ENCODE measurements at places on chromosomes 3 and 15.

GRCh38 chr3:128714887-128715491, 11.0 kb upstream of the RAB7A start:
- H3K4me1 ChIP-seq = peaks cover 10% of the 10 kb centered on the region
- no peaks in the 10 kb centered on the region for H3K36me3 ChIP-seq
- H3K27me3 ChIP-seq = no peaks in the 10 kb centered on the region
- no peak overlapping the region for H3K4me3 ChIP-seq
- peak; percentile 29 for DNase-seq
- H3K27ac ChIP-seq = peak overlapping the region; percentile 62

GRCh38 chr3:115958526-115958925, 335.2 kb downstream of the GAP43 start:
- H3K27me3 ChIP-seq = no peaks in the 10 kb centered on the region
- H3K36me3 ChIP-seq = no peaks in the 10 kb centered on the region
- H3K27ac ChIP-seq = no peak overlapping the region

- no peaks in the 10 kb centered on the region for H3K4me1 ChIP-seq
- peak; percentile 1 for DNase-seq
- H3K4me3 ChIP-seq = no peak overlapping the region
- H3K27ac ChIP-seq = no peak overlapping the region
- no peaks in the 10 kb centered on the region for H3K27me3 ChIP-seq
- H3K36me3 ChIP-seq = no peaks in the 10 kb centered on the region
These were observed 23.5 kb upstream of the LRTM1 start for GRCh38 chr3:54951405-54951804.

GRCh38 chr15:70289191-70289955, 191.7 kb upstream of the TLE3 start:
- DNase-seq = no peak
- H3K36me3 ChIP-seq = no peaks in the 10 kb centered on the region
- no peak overlapping the region for H3K27ac ChIP-seq
- H3K27me3 ChIP-seq = peaks cover 2% of the 10 kb centered on the region
- H3K4me1 ChIP-seq = peaks cover 6% of the 10 kb centered on the region

DNA sequence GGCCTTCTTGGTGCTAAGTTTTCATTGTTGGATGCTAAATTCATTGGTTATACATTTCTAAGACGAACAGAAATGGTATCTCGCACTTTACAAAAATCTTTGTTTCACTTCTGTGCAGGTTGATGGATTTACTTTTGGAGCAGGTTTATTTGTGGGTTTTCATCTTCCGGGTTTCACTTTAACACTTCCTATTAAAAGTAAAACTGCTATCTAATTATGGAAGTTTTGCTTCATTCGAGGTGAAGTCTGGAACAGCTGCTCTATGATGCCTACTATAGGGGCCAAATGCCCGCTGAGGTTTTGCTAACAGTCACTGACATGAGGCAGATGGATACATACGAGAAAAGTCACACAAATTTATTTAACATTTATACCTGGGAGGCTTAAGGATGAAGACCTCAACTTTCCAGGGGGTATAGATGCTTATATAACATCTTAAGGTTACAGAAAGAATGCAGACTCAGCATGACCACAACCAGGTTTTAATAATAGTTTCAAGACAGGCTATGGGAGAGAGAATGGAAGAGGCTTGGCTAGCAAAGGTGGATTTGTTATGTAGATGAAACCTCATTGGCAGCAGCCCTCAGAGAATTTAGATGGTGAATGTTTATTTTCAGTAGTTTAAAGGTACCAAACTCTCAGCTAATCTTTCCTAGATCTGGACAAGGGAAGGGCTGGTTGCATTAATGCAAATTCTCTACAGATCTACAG, 54.2 kb downstream of the OSTN start:
- H3K36me3 ChIP-seq = no peaks in the 10 kb centered on the region
- DNase-seq = no peak
- peaks cover 5% of the 10 kb centered on the region for H3K4me1 ChIP-seq
